ENCODE measurements at places on chromosomes 3 and 15. TPM values are rescaled to one million over a fixed set of nuclear protein-coding genes. Genes with fewer than 3 reads are reported as not detected.

Gene AGBL1
- not detected for total RNA-seq

Gene MYL3
- total RNA-seq: not detected

Gene RARRES1
- total RNA-seq: not detected

Gene CPA3
- not detected for total RNA-seq

Gene PSMD6
- total RNA-seq: 174 TPM

Gene HYKK
- 0.98 TPM for total RNA-seq

Gene NANOGP8
- 0.64 TPM for total RNA-seq

Gene PP2D1
- not detected for total RNA-seq

Gene GP5
- total RNA-seq: not detected

Gene MUC4
- total RNA-seq: 0.11 TPM

Gene PROK2
- 0.13 TPM for total RNA-seq

Gene NGRN
- total RNA-seq: 90.9 TPM

Gene SMCO1
- total RNA-seq: not detected

Gene SPSB4
- 0.64 TPM for total RNA-seq

Gene OSBPL10
- total RNA-seq: 43.0 TPM

All from A375 (cell line).